ENCODE measurements at places on chromosomes 5 and 9.

- peak; percentile 18 for DNase-seq
Measured at GRCh38 chr9:101727612-101728524, 10.6 kb downstream of the GRIN3A start.

GRCh38 chr5:157659868-157660660, 7.8 kb upstream of the SOX30 start:
- no peak for DNase-seq

- DNase-seq, result no peak
Measured at GRCh38 chr5:98679963-98680362, 93.5 kb upstream of the RGMB start.

GRCh38 chr5:92884469-92884868, 696.5 kb downstream of the NR2F1-AS1 start:
- no peak for DNase-seq

DNA sequence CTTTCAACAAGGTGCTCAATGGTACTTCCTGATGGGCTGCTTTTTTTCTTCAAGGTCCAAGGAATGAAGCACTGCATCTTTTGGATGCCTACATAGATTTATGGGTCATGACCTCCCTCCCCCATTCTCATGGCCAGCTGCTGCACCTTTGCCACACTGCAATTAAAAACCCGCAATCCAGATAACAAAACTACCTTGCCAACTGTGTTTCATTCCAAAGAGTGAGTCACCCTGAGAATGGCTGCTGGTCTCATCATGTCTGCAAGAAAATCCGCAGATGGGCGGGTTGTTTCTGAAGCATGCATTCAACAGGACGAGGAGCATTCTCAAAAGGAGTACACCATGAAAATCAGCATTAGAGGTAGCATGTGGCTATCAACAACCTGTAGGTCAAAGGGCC, 139.8 kb downstream of the ELAVL2 start:
- no peak for DNase-seq

Data from NCI-H1048 (cell line).